ENCODE measurements at places on chromosomes 11 and 22.

DNA sequence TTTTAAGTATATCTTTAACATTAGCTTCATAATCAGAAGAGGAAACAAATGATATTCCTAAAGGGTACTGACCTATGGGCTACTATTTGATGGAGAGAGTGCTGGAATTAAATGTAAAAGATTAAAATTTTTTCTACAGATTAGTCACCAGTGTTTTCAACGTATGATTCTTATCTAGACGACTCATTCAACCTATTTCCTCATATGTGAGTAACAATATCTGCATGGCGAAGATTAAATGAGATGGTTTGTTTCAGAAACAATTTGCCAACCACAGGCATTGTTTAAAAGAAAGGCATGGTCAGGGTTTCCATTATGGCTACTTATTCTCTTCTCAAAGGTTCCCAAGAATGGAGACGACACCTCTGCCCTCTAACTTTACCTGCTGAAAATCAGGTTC, 20.4 kb downstream of the OR56B4 start:
- DNase-seq = peak; percentile 50

- DNase-seq = no peak
Measured at GRCh38 chr22:46801331-46801811, 38.9 kb downstream of the TBC1D22A start.

- DNase-seq = no peak
Measured at GRCh38 chr22:41461901-41462300, 6.6 kb downstream of the PHF5A start.

- no peak for DNase-seq
Measured at GRCh38 chr11:120608760-120609211, 97.2 kb downstream of the GRIK4 start.

GRCh38 chr11:2198621-2199365, 27.2 kb upstream of the TH start:
- no peak for DNase-seq

DNA sequence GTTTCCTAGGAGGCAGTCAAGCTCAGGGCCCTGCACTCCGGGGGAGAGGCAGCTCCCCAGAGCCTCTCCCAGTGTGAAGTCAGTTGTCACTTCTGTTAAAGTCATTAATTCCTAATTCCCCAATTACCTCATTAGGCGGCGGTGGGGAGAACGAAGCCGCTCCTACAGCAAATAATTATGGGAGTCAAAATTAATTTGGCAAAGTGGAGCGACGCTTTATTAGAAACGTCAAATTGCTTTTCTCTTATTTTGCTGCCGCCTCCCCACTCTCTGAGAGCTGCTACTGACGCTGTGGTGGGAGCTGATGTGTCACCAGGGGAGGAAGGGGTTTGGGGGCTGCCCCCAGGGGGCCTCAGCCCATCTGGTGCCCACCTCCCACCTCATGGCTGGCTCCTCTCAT, 41.6 kb downstream of the SLC22A12 start:
- DNase-seq = no peak

GRCh38 chr11:38598418-38598817, 2000.4 kb upstream of the RAG2 start:
- DNase-seq = no peak

- no peak for DNase-seq
Measured at GRCh38 chr22:42292732-42293520, 22.5 kb upstream of the TCF20 start.

- no peak for DNase-seq
Measured at GRCh38 chr11:134906356-134906955, 494.4 kb upstream of the B3GAT1 start.

GRCh38 chr11:9643751-9644150, 20.1 kb upstream of the SWAP70 start:
- DNase-seq = no peak

GRCh38 chr11:62116451-62116850, 7.4 kb upstream of the INCENP start:
- no peak for DNase-seq

DNA sequence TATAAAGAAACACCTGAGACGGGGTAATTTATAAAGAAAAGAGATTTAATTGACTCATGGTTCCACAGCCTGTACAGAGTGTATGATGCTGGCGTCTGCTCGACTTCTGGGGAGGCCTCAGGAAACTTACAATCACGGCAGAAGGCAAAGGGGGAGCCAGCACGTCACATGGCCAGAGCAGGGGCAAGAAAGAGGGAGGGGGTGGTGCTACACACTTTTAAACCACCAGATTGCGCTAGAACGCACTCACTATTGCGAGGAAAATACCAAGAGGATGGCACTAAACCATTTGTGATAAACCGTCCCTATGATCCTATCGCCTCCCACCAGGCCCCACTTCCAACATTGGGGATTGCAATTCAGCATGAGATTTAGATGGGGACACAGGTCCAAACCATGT, 79.7 kb upstream of the CARD18 start:
- no peak for DNase-seq

DNA sequence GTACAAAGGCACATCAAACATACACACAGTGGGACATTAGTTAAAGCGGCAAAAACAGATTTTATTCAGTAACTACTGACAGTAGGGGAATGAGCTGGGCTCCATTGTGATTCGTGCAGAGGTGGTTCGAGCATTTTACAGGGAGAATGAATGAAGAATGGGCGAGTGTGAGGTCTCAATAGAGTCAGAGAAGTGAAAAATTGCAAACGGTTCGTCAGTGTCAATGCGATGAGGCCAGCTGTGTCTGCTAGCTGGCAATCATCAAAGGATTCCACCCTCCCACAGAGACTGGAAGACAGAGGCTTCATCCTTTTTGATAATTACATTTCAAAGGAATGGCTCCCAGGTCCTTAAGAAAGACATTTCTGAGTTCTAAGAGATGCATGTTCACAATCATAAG, 17.4 kb downstream of the OR4D9 start:
- no peak for DNase-seq

- no peak for DNase-seq
Measured at GRCh38 chr11:106670069-106670468, 348.2 kb downstream of the GUCY1A2 start.

DNA sequence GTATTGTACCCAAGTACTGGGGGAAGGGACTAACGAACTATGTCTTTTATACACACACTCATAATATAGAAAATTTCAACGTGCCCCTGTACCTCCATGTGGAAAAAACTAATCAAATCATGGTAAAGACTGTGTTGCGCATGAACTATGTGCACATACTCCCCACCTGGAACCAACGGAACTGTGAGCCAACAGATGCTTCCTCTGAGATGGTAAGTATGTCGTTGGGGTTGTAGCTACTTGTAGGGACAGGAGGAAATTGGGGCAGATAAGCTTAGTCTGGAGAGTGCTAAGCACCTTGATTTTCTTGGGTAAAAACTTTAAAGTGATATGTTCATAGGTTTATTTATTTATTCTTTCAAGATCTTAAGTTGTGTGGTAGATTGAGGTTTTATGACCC, 40.1 kb downstream of the GLYAT start:
- DNase-seq = no peak

DNA sequence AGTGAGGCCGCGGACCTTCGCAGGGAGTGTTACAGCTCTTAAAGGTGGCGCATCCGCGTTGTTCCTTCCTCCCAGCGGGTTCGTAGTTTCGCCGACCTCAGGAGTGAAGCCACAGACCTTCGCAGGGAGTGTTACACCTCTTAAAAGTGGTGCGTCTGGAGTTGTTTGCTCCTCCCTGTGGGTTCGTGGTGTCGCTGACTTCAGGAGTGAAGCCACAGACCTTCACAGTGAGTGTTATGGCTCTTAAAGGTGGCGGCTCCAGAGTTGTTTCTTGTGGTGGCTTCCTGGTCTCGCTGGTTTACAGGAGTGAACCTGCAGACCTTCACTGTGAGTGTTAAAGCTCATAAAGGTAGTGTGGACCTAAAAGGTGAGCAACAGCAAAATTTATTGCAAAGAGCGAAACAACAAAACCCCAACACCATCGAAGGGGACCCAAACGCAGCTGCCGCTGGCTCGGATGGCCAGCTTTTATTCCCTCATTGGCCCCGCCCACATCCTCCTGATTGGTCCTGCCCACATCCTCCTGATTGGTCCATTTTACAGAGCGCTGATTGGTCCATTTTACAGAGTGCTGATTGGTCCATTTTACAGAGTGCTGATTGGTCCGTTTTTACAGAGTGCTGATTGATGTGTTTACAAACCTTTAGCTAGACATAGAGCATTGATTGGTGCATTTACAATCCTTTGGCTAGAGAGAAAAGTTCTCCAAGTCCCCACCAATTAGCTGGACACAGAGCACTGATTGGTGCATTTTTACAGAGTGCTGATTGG, 1.2 kb upstream of the TMEM45B start:
- no peak for DNase-seq

DNA sequence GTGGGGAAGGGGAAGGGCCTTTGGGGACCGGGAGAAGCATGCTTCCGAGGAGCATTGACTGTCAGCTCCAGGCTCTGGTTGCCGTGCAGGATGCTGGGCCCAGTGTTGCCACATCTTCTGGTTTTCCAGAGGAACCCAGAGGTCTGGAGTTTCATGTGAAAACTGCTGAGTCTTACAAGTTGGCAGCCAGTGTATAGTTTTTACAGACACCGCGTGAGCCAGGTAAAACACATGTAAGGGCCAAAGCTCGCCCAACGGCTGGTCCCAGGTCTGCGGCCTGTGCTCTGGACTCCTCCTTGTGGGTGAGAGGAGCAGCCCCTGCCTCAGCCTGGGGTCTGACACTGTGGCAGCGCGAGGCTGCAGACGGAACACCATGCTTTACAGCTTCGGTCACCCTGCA, 18.4 kb upstream of the SORL1-AS1 start:
- no peak for DNase-seq

DNA sequence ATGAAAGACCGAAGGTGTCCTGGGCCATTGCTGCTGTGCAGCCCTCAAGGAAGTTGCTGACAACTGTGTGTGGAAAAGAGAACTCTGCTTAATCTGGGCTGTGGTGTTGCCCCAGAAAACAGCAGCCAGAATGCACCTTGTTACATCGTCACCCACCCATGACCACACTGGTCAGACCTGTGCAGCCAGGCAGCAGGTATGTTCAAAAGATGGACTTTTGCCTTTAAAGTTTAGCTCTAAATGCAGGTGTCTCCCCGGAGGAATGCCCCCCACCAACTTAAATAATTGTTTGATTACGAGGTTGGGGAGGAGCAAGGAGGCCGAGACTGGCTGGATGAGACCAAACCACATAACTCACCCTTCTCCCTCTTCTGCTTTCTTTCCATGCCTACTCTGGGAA, 15.3 kb upstream of the POLA2 start:
- DNase-seq = no peak

DNA sequence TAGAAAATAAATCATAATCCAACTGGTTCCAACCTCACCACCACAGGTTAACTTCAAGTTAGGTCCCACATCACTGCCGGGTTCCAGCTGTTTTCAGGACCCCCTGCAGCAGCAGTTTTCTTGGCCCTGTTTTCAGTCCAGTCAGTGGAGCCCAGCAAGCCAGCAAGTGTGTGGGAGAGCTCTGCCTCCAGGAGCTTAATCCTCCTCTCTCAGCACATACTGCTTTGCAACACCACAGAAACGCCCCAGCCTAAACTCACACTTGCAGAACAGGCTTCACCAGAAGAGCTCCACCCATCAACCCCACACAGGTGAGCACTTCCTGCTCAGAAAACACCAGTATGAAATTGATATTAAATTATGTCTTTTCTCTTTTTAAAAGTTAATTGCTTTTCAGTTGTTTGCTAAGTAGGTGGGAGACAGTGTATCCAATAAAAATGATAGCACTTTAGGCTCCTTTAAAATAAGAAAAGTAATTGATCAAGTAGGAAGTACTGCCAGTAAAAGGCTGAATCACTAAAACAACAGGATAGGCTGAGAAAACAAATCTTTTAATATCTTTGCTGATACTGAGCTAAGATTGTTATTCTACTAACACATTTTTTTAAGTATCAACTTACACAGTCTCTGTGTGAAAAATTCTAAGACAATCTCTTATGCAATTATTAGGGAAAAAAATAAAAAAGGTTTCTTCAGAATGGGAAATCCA, 81.5 kb upstream of the TP53AIP1 start:
- DNase-seq = peak; percentile 52

DNA sequence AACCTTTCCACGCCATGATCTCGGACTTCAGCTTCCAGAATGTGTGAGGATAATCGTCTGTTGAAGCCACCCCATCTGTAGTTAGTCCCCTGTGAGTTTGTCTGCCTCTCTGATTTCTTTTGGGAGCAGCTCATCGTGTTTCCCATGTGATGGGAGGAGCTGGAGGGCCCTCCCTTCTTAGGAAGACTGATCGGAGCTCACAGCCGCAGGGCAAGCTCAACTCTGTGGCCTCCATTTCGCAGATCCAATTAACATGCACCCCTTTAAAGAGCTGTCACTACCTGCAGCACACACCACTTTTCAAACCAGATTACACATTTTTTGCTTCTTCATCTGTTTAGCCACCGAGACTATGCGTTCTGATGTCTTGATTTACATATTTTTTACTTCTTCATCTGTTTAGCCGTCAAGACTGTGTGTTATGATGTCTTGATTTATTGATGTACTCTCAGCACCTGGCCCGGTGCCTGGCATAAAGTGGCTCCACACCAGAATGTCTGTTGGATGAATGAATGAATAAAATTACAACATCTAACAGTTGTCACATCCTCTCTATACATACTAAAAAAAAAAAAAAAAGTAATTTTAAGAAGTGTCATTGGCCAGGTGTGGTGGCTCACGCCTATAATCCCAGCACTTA, 14.9 kb upstream of the PPFIA1 start:
- DNase-seq = peak; percentile 14

DNA sequence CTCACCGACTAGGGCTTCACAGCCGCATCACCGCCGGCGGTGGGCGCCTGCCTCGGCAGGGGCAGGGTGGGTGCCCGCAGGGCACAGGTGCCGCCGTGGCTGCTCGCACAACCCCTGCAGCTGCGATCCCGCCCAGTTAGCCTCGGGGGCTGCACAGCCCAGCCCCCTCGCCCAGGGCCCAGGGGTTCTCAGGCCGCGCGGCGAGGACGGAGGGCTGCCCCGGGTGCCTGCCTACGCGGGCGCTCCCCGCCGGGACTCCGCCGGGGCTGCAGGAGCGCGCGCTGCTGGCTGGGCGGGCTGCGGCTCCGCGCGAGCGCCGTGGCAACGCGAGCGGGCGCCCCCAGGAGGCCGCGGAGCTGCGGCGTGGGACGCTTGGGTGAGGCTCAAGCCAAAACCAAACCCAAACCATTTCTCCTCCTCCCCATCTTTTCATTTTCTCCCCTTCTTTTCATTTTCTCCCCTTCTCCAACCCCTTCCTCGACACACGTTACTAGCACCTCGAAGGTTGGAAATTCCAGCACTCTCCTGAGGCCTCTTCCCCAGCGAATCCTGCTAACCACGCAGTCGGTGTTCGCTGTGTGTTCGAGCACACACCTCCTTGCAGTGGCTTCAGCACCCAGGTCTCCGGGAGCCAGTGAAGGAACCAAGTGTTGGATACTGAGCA, at the start of gene MICAL3:
TSS of gene MICAL3 (minus strand) at position 286 of the 664 bp plus-strand sequence. CDS start 117,749 bp downstream, outside the sequence.
- DNase-seq = peak; percentile 44

All from amniotic epithelial cell (primary cell).